ENCODE measurements at places on chromosomes 16 and 17.

DNA sequence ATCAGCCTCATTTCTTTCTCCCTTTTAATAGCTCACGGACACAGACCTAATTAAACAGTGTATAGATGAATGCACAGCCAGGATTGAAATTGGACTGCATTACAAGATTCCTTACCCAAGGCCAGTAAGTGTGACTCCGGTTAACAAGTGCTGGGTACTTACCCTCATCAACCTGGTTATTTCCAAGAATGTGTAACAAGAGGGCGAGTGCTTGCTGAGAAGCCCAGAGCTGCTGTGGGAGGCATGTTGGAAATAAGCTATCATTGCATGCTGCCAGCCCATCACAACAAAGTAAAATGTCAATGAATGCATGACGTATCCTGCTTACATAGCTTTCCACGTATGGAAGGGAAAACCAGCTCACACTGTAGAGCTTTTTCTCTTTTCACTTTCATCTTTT, 19.5 kb downstream of the LYRM1 start:
- DNase-seq, result no peak

DNA sequence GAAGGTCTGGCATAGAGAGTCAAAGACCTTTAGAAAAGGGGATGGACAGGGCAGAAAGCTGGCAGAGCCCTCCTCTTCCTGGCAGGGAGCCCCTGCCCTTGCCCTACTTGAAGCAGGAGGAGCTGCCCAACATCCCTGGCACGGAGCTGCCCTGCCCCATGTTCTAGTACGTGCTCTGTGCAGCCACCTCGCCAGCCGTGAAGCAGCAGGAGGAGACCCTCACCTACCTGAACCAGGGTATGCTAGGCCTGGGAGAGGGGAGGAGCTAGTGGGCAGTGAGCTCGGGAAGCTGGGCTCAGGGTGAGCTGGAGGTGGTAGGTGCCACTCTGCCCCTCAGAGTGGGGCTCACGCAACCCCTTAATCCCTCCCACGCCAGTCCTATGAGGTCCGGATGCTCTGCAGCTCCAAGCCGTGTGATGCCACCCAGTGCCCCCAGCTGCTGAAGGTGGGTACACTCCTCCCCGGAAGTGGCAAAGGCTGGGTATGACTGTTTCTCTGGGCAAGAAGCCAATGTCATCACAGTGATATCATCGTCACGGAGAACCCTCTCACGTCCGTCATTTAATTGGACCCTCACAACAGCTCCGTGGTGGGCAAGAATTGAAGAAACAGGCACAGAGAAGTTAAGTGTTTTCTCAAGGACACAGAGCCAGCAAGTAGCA, 12.7 kb upstream of the STAC2 start:
- peak; percentile 55 for DNase-seq

DNA sequence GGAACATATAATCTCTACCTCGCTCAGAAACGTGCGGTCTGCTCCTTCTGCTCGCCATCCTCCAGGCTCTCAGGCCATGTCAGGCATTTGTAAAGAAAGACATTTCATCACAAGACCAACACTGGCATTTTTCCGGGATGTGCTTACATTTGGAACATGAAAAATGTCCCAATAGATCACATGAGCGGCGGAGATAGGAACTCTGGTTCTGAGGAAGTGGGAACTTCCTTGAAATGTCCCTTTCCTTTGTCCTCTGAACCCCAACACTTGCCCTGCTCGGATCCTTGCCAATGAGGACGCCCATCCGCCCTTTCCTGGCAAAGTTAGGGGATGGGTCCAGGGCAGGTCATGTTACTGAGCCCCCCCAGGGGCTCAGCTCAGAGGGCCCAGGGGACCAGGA, 130.5 kb downstream of the MAF start:
- DNase-seq, result no peak

- DNase-seq, result peak; percentile 55
Measured at GRCh38 chr17:42484304-42484703, 25.6 kb downstream of the ATP6V0A1 start.

DNA sequence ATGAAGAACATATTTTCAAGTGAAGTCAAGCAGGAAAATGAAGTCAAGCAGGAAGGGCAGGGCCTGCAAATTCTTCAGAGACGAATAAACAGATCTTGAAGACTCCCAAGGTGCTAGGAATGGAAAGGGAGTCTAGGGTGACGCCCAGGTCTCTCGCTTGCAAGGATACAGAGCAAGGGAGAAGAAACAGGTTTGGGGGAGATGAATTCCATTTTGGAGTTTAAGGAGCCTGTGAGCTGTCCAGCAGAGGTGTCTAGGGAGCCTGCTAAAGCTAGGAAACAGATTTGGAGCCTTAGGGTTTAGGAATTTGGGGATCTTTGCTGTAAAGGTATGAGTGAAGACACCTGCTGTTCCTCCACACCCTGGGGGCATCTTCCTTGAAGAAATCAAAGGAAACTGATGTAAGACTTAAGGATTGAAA, 2.0 kb upstream of the UNKL start:
- DNase-seq, result no peak

- no peak for DNase-seq
Measured at GRCh38 chr17:43092901-43093300, 32.3 kb downstream of the BRCA1 start.

Data from stimulated activated CD4-positive, alpha-beta T cell treated with anti-CD3 and anti-CD28 coated beads, Interleukin-4, amount 100 ng/mL, for 48 hours (primary cell).